ENCODE measurements at places on chromosomes 11 and 22.

DNA sequence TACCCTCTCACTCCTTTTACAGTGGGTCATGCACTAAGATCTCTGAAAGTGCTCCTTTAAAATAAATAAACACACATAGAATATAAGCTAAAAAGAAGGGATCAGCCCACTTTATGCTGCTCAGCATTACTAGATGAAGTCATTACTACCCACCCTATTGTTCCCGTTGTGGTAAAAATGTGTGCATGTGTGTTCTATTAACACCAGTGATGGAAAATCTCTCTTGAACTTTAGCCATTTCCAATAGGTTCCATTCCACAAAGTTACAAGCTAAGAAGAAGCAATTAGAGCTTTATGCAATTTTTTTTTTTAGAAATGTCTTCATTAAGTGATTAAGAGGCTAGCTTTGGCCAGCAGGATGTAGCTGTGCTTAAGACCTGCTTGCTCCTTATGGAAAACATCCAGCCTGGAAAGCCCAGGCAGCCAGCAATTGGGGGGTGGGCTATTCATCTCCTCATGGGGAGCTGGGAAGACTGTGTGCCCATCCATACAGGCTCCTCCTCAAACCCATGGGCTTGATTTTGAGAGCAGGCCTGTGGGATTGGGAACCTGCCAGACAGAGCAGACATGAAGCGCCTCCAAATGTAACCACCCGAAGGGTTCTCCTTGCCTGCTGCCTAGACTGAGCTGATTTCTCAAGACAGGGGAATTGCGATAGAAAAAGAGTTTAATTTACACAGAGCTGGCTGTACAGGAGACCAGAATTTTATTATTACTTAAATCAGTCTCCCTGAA, 92.9 kb upstream of the PARVA start:
- no peak for DNase-seq

GRCh38 chr11:17145972-17146371, 61.8 kb downstream of the PIK3C2A start:
- no peak for DNase-seq

GRCh38 chr11:6544921-6545850, 48.1 kb downstream of the DNHD1 start:
- no peak for DNase-seq

GRCh38 chr22:29148036-29148435, 57.7 kb upstream of the EMID1 start:
- no peak for DNase-seq

GRCh38 chr11:123800036-123800435, 6.1 kb downstream of the OR6M1 start:
- no peak for DNase-seq

- DNase-seq: no peak
These were observed 9.8 kb downstream of the PPFIBP2 start for GRCh38 chr11:7523416-7524210.

GRCh38 chr11:114762408-114762807, 84.1 kb downstream of the NXPE2 start:
- DNase-seq: peak; percentile 46

GRCh38 chr11:61978703-61979661, 11.5 kb upstream of the FTH1 start:
- no peak for DNase-seq

DNA sequence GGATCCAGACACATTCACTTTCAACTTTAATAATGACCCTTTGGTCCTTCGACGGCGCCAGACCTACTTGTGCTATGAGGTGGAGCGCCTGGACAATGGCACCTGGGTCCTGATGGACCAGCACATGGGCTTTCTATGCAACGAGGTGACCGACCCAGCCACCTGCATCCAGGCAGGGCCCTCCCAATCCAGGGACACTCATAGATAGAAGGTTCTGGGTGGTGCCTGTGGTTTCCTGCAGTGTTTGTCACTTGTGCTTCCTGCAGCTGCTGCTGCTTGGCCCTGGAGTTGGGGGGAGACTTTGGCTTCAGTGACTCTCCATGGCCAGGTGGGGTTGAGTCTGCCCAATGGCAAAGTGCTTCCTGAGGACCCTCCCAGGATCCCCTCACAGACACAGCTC, 7.3 kb downstream of the APOBEC3B start:
- no peak for DNase-seq

GRCh38 chr11:43925063-43925931, 17.1 kb upstream of the C11orf96 start:
- DNase-seq: no peak

DNA sequence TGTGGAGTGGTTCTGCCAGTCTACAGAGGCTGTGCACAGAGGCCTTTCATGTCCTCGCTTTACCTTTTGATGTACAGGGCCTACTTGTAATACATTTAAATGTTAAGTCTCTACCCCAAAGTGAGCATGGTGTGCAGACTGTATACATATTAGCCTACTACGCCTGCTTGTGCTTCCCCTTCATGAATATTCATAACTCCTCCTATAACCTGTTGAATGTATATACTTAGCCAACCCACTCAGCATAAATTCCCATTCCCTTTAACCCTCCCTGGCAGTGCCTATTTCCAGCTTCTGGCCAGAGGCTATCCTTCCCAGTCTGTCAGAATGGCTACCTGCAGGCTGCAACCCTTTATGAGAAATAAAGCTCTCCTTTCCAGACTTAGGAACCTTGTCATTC, 116.1 kb downstream of the WNT11 start:
- no peak for DNase-seq

DNA sequence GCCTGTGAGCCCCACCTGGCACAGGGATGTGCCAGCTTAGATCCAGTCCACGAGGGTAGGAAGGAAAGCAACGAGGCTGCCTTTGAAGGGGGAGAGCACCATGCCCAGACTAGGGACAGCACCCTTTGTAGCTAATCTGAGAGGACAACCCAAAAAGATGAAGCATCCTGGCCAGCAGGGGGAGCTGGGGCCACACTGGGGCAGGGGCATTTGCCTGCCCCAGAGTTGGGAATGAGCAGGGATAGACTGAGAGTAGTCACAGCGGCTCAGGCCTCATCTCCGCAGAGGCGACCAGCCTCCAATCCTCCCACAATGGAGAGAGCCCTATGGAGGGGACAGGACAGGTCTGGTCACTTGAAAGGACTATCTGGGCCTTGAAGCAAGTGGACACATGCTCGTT, 16.4 kb downstream of the LMO1 start:
- DNase-seq: no peak

- DNase-seq: no peak
These were observed 15.1 kb upstream of the PAMR1 start for GRCh38 chr11:35540526-35540925.

- no peak for DNase-seq
These were observed 15.7 kb downstream of the SLC5A1 start for GRCh38 chr22:32058656-32059260.

DNA sequence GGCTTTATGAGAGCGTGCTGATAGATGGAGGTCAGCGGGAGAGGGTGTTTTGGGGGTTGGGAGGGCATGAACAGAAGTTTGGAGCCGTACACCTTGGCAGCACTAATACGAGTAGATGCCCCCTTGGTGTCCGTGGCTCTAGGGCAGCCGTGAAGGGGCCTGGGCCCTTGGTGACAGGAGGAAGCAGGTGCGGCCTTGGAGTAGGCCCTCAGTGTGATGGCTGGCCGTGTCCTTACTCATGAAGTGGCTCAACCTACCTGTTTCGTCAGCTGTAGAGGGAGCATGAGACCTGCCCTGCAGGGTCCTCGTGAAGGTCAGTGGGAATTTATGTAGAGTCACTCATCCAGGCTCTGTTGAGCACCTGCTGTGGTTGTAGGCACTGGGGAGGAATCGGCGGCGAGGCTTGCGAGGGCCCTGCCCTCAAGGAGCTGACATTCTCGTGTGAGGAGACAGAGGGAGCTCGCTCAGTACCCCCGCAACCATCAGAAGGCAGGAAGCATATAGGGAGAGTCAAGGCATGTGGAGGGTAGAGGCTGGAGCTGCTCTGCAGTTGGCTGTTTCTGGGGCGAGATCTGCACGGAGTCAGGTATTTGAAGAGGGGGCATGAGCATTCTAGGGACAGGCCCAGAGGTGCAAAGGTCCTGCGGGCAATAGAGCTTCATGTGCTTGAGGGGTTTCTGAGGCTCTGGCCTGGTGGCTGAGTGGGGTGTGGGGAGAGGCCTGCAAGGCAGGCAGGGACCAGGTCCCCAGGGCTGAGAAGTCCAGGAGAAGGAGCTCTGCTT, 39.6 kb downstream of the TBC1D22A start:
- no peak for DNase-seq

DNA sequence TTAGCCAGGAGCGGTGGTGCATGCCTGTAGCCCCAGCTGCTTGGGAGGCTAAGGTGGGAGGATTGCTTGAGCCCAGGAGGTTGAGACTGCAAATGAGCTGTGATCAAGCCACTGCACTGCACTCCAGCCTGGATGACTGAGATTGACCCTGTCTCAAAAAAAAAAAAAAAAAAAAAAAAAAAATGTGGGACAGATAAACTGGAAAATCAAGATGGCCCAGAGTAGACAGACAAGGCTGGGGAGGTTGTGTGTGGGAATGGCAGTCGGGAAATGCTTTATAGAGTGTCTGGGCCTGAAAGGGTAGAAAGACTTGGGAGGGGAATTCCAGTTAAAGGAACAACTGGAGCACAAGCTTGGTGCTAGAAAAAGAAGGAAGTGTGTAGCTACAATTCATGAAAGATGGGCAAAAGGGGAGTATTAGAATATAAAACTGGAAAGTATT, 18.2 kb upstream of the WDR74 start:
- no peak for DNase-seq

DNA sequence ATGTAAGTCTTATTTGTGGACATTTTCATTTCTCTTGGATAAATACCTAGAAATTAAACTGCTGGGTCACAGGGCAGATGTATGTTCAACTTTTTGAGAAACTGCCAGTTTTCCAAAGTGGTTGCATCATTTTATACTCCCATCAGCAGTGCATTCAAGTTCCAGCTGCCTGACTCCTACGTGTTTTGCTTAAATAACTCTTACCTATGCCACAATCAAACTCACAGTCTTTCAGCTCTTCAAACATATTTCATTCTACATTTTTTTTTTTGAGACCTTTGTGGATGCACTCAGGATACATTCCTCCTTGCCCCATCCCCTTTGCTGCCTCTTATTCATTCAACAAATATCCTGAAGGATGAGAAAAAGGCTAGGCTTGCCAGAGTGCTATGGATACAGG, 9.2 kb downstream of the TCF20 start:
- DNase-seq: no peak

DNA sequence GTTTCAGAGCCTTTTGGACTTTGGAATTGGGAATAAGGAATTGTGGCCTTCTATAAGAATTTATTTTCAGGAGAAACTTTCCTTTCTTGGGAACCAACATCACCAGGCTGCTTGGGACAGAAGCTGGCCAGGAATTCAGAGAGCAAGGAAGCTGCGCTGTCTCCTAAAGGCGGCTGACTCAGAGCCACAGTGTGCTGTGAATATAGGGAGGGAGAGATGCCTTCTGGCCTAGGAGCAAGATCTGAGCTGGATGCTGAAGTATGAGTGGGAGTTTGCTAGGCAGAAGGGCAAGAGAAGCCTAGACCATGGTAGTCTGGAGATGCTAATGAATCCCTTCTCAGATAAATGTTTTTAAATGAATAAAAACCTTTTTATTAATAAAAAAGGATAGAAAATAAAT, 213.7 kb upstream of the TBCEL start:
- DNase-seq: no peak

DNA sequence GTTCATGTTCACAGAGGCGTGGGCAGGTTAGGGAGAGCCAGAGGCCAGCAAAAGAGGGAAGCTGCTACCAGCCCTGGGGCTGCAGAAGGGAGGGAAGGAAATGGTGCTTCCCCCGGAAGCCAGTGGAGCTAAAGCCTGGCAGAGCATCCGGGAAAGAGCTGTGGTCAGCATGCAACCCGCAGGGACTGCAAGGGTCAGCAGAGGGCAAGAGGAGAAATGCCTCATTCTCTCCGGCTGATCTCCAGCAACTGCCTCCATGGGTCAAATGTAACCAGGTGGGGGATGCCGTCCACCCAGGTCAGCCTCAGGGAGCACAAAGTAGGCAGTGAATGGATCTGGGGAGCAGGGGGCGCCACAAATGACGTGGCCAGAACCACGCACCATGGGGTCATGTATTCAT, 36.9 kb upstream of the PRR5 start:
- DNase-seq: no peak

- no peak for DNase-seq
These were observed 239.6 kb upstream of the MPPED2 start for GRCh38 chr11:30825723-30826122.

DNA sequence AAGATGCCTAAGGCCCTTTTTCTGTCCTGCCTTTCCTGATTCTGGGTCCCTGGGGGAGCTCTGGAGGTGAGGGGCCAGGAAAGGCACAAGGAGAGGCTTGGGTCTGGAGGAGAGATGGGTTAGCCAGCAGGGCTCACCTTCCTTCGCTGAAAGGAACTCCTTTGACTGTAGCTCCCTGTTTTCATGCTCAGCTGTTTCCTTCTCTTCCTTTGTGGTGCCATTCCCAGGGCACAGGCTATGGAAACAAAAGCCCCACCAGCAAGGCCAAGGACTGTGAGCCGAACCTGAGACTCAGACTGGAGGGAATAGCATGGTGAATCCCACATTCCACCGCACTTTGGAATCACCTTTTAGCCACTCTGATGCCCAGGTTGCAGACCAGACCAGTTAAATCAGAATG, 10.5 kb downstream of the SLC43A3 start:
- DNase-seq: no peak

- DNase-seq: no peak
These were observed 518 bp upstream of the CHRM1 start for GRCh38 chr11:62921573-62922188.
